ENCODE measurements at places on chromosomes 1 and 21.

DNA sequence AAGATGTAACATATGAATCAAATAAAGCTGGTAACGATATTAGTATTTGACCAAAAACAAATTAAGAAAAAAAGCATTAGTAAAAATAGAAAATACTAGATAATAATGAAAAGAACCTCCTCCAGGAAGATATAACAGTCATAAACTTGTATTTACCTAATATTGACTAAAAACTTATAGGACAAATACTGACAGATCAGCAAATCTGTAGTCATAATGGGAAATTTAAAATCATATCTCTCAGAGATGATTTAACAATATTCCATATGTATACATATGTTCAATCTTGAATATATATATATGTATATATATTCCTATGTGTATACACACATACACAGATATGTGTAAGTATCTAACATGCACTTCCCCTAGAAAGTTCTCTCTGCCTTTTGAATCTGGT, 52.0 kb upstream of the FGGY start:
- DNase-seq = no peak

GRCh38 chr1:18350747-18351146, 130.0 kb upstream of the KLHDC7A start:
- DNase-seq = no peak

GRCh38 chr1:242736611-242737010, 212.1 kb upstream of the PLD5 start:
- no peak for DNase-seq

GRCh38 chr1:85397490-85398032, 67.4 kb downstream of the DDAH1 start:
- DNase-seq = no peak

GRCh38 chr1:31326461-31326860, 29.6 kb downstream of the ZCCHC17 start:
- DNase-seq = no peak

- DNase-seq = no peak
Measured at GRCh38 chr1:221783936-221784335, 42.0 kb upstream of the DUSP10 start.

DNA sequence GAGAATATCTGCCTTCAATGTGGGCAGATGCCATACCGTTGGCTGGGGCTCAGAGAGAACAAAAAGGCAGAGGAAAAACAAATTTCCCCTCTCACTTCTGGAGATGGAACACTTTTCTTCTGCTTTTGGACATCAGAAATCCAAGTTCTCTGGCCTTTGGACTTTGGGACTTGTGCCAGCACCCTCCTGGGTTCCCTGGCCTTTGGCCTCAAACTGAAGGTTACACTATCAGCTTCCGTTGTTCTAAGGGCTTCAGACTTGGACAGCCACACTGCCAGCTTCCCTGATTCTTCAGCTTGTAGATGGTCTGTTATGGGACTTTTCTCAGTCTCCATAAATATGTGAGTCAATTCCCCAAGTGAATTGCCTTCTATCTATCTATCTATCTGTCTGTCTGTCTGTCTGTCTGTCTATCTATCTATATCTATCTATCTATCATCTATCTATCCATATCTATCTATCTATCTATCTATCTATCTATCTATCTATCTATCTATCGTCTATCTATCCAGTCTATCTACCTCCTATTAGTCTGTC, 778.1 kb upstream of the TMPRSS15 start:
- no peak for DNase-seq

DNA sequence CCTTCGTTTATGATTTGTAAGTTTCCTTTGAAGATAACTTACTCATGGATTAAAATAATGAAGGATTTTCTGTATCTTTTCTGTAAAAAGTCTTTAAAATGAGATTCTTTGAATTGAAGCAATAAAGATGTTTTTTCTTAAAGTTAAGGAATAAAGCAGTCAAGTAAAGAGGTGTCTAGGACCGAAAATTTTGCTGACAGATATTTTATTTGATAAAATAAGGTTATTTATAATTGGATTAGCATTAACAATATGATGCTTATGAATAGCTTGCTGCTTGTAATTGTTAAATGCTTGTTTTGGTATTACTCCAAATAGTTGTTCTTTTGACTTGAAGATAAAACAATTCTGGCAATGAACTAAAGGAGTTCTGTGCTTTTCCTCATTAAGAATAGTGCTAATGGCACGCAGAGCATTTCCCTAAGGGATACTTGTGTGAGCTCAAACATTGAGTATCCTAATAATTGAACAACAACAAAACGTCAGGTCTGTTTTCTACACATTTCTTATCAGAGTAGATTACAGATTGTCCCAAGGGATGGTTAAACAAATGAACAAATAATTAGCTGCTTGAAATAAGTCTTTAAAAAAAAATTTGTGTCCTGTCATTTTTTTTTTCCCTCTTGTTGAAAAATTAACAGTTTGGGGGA, 16.6 kb downstream of the TSNAX start:
- no peak for DNase-seq

DNA sequence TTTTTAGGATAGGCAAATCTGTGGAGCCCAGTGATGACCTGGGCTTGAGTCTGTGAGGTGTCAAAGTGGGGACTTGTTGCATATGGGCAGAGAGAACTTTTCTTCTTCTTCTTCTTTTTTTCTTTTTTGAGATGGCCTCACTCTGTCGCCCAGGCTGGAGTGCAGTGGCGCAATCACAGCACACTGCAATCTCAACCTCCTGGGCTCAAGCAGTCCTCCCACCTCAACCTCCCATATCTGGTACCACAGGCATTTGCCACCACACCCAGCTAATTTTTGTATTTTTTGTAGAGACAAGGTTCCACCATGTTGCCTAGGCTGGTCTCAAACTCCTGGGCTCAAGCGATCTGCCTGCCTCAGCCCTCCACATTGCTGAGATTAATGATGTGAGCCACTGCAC, 80.3 kb downstream of the RD3 start:
- no peak for DNase-seq

DNA sequence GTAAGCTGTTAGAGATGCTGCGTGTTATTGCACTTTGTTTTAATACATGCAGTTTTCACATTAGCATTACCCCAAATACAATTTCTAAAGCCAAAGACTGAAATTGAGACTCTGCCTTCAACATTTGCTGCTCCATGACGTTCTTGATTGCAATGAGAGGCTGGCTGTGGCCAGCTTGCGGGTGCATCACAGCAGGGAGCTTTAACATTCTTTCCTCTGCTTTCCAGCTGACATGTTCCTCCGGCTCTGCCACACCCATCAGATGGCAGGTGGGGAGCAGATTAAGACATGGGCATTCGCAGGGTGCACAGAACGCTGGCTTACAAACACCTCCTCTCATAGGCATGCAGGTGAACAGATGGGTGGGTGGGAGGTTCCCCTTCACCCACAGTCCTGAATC, 314.1 kb downstream of the DISC1 start:
- DNase-seq = no peak

DNA sequence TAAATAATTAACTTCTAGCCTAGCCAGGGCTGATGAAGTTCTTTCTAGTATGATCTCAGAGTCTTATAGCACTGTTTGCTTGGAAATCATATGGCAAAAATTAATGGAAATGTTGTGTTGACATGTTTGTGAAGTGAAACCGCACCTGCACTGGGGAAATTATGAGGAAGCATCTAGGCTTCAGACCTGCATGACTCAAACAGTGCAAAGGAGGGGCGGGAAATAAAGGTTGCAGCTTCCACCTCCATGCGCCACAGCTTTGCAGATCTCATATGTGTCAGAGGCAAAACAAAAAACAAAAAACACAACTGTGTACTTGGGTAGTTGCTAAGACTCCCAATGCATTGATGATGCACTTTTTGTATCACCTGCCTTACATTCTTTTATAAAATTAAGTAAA, 1080.6 kb downstream of the PLA2G4A start:
- no peak for DNase-seq

- DNase-seq = no peak
Measured at GRCh38 chr1:101022294-101022693, 3.3 kb downstream of the DPH5 start.

DNA sequence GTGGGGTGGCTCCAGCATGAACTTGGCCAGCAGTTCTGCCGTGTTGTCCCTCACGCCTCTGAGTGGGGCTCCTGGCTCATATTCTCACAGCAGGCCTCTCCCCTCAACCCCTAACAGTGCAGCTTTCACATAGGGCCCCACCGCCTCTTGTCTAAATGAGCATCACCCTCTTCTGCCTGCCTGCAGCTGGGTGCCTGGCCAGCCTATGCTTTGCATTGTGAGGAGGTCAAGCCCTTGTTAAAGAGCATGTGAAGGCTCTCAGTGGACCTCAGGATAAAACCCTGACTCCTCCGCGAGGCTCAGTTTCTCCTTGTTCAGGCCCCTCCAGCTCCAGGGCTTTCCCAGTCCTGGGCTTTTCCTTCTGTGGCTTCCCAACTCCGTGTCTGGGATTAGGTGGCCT, 34.8 kb downstream of the CRYAA start:
- no peak for DNase-seq

DNA sequence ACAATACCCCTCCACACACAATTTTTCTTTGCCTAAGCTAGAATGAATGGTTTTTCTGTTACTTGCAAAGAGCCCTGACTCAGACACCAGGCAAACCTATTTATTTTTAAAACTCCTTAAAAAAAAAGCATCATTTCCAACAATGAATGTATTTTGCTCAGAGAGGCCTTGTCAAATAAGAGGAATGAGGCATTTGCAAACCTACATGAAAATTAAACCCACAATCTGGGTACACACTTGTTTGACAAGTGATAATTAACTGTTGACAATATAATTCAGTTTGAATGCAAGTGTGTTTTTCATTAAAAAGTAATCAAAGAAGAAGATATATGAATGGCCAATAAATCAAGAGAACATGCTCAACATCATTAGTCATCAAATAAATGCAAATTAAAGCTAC, 339.5 kb downstream of the PTPRU start:
- DNase-seq = no peak

GRCh38 chr1:18230840-18231239, 123.2 kb downstream of the IGSF21 start:
- DNase-seq = no peak

DNA sequence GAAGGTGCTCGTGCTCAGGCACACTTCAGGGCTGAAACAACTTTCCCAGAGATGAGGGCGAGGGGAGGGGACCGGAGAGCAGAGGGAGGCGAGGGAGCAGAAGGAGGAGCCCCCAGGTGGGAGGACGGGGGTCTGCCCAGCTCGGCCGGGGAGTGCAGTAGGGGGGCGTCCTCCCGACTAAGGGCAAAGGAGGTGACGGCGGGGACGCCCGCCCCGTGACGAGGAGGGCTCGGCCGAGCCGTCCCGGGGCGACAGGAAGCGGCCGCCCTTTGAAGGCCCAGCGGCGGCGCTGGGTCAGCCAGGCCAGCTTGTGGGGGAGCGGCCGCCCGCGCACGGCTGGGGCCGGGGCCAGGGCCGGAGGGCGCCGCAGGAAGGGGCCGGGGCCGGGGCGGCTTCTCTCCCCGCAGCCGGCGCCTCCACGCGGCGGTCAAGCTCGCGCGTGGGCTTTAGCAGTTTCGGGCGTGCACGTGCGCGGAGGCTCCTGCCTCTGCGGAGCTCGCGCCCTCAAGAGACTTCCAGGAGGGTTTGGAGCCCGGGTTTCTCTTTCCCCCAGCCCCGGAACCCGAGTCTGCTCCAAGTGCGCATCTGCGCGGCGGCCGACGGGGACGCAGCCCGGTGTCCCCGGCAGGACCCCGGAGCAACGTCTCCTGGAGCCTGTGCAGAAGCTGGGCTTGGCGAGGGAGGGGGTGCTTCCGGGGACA, 100.8 kb upstream of the SLC45A1 start:
- DNase-seq = peak; percentile 13

DNA sequence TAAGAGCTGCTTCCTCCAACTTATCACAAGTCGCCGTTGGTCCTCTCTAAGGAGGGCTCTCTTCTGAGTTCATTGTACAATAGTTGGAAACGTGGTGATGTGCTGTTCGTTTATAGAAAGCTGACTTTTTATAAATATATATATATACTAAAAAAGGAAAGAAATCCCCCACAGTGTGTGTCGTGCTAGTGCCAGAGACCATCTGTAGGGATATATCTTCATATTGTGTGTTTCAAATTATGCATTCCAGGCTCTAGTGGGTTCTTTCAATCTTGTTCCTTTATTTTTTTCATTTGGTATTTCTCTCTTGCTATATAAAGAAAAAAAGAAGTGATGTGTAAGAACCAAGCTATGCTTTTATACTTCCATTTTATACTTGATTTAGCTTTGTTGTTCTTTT, 111.8 kb downstream of the TAS1R2 start:
- no peak for DNase-seq

- no peak for DNase-seq
Measured at GRCh38 chr1:180842491-180843275, 70.0 kb upstream of the KIAA1614 start.

DNA sequence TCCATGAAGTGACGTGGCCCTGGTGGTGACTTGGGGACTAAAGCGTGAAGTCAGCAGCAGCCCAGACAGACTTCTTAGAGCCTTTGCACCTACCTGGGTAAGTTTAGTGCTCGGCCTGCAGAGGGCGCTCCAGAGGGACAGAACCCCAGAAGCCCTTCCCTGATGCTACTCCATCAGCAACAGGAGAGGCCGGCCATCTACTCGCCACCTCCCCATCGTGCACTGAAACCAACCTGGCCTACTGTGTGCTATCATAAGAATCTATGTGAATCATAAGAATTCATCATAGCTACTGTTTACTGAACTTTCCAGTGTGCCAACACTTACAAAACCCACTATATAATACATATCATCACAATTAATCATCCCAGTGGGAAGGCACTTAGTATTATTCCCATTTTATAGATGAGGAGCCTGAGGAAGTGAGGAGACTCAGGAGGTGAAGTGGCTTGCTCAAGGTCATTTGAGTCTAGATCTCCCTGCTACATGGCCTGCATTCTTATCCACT, 7.9 kb upstream of the EDN2 start:
- DNase-seq = peak; percentile 45

GRCh38 chr1:211287218-211287617, 28.1 kb downstream of the RCOR3 start:
- DNase-seq = no peak

GRCh38 chr1:209048941-209049669, 534.4 kb upstream of the CAMK1G start:
- no peak for DNase-seq

DNA sequence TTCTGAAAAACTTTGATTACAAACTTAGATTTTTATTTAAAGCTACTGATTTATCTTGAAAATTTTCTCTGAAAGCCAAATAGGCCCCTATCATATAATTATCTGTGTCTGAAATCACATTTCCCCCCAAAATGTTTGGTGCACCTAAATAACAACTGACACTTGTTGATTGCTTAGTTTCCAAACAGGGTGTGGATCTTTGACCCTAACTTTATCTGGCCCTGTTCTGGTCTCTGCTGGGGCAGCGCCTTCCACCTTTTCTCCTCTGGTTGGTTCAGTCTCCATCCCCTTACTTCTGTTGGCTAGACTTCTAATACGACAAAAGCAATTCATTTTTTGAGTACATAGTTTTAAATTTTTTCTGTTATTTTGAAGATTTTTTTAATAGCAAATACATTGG, 10.2 kb upstream of the OTUD7B start:
- DNase-seq = no peak

- DNase-seq = no peak
Measured at GRCh38 chr1:154006136-154006535, 15.6 kb downstream of the RPS27 start.
